ENCODE measurements at places on chromosomes 12 and 14. TPM values are rescaled to one million over a fixed set of nuclear protein-coding genes. Genes with fewer than 3 reads are reported as not detected.

DNA sequence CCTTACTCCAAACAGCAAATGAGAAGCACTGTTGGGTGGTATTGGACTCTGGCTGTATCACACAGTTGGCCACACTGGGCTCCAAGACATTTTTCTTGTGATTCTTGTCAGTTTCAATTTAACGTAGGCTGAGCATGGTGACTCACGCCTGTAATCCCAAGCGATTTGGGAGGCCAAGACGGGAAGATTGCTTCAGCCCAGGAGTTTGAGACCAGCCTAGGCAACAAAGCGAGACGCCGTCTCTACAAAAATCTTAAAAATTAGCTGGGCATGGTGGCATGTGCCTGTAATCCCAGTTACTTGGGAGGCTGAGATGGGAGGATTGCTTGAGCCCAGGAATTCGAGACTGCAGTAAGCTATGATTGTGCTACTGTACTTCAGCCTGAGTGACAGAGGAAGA is 35.3 kb upstream of the PLEKHD1 start:
- DNase-seq, result no peak

Gene CCDC177
- total RNA-seq, result not detected

Gene MANSC1
- total RNA-seq, result 0.45 TPM

DNA sequence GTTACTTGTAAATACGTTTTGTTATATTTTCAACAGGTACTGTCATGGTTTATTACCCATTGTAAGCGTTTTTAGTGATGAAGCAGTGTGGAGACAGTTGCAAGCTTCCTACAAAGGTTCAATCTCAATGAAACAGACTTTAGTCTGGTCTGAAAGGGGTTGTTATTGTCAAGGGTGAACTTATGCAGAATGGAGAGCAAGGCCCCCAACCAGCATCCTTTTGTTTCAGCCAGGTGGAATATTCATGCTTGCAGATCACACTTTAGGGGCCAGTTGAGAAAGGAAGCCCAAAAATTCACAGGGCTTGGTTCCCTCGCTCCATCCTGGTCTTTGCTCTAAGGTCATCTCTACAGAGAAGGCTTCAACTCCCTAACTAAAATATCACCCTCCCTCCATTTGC is 103.7 kb downstream of the PRICKLE1 start:
- DNase-seq, result no peak

GRCh38 chr12:114938487-114939210 is 254.7 kb upstream of the TBX3 start:
- no peak for DNase-seq

GRCh38 chr12:57541001-57541400 is 6.0 kb downstream of the DCTN2 start:
- no peak for DNase-seq

DNA sequence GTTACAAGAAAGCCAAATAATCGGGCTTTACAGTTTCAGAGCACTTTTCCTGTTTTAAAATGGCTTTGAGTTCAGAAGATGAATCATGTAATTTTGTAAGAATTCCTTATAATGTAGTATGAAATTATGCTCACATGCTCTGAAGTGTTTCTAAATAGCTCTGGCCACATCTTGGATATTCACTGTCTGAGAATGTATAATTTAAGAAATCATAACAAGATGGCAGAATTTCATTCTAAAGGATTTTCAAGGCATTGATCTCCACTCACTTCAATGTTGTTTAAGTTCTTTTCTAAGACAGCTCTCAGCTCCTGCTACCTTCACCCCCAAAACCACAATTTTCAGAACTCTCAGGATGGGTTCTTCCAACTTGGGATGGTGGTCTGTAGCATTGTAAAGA is 180.1 kb downstream of the DACT1 start:
- no peak for DNase-seq

GRCh38 chr14:101075025-101075800 is 171.7 kb upstream of the RTL1 start:
- DNase-seq, result no peak

GRCh38 chr14:88437658-88438057 is 52.2 kb downstream of the SPATA7 start:
- no peak for DNase-seq

DNA sequence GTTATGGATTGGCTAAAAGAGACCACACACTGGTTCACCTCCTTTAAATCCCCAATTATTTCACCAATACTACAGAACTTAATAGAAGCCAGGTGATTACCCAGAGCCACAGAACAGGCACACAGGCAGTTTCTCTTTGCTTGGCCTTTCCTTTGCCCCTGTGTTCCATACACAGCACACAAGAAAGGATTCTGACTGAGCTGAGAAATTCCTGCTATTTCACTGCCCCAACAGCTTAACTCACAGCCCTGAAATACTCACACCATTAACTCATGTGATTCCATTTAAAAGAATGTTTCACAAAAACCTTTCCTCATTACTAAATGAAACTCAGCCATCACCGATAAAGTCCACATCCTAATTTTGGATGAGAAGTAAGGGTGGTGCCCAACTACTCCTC is 133.6 kb downstream of the MED13L start:
- DNase-seq, result no peak

- DNase-seq, result no peak
Measured at GRCh38 chr12:10130042-10130441, at the start of gene CLEC7A. TSS of gene CLEC7A (minus strand) at chr12:10130199. CDS start at chr12:10130082, 117 bp downstream.

Gene CLEC2A
- total RNA-seq, result not detected

DNA sequence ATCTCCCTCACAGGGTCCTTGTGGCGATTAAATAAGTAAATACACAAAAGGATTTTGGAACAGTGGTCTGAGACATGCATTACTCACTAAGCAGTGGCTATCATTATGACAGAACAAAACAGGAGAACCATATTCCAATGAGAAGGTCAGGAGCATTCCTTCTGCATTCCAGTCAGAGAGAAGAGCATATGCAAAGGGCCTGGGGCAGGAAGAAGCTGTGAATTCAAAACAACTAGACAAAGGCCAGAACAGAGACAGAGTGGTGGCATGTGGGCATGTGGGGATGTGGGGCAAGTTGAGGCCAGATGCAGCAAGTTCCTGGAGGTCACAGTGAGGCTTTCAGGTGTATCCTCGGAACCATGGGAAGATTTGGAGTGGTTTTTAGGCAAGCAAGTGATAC is 70.1 kb upstream of the VRK1 start:
- no peak for DNase-seq

DNA sequence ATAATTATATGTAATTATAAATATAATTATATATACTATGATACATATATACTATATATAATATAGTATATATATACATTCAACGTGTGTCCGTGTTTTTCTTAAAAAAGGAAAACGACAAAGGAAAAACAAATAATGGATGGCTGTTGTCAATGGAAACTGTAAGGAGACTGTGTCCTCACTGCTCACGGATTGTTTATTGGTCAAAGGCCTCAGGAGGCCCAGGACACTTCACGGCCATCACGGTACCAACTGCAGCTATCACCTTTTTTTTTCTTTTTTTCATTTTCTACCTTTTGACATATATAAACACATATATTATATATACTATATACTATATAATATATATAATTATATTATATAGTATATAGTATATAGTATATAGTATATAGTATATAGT is 113.4 kb downstream of the SPTSSA start:
- DNase-seq, result no peak

DNA sequence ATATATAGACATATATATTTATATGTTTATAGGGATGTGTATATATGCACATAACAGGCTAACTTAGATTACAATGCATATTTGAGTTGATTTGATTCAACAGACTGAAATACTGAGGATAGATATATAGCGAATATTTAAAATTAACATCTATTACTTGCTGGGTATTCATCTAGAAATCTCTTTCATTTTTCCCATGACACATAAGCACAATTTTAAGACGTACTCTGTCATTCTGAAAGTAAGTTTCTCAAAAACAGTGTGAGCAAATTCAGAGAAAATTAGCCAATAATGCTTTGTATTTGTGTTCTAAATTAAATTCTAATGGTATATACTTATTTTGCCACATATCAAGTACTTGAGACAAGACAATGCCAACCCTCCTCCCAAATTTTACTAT is 907.5 kb upstream of the MDGA2 start:
- no peak for DNase-seq

- peak; percentile 47 for DNase-seq
Measured at GRCh38 chr12:50765095-50765911, 1.4 kb downstream of the ATF1 start.

- DNase-seq, result no peak
Measured at GRCh38 chr12:14514946-14515345, 52.7 kb downstream of the PLBD1 start.

Gene PTHLH
- not detected for total RNA-seq

DNA sequence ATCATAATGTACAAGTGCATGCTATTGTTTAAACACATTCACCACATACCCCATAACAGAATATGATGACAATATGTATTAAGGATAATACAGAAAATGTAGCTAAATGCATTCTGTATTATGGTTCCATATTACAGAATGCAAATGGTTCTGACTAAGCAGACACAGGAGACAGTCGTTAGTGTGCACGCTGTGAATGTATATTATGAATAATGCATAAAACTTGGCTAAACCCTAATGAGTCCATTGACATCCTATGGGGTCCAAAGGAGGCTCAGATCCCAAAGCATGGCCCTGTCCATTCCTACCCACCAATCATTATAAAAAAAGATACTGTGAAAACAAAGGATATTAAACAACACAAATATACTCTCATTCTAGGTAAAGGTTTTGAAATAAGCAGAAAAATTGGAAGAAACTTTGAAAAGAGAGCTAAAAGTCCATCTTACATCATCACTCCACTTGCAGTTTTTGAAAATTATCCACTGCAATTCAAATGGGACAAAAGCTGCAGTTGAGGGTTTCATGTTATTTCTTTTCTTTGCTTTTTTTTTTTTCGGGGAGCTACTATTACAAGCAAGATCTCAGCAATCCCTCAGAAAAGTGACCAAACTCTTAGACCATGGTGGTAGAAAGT is 415.1 kb downstream of the BCAT1 start:
- no peak for DNase-seq

DNA sequence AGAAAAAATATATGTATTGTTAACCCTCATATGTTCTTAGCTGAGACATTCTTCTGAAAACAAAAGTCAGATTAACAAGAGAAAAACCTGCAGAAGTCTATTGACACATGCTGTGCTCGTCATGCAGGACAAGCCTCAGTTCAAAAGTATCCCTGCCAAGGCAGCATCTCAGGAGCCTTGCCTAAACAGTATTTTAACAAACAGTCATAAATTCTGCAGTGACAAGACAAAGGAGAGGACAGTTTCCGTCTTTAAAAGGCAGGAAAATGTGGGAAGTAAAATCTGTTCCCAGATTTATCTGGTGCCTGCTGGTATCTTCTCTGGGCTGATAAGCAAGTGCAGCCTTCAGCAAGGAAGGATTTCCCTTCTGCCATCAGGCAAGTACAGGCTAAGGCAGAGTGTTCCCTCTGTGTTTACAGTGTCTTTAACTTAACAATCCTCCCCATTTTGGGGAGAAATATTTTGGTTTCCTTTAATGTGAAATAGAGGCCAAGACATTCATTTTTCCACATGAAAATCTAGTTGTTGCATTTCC is 480.2 kb upstream of the CCDC196 start:
- no peak for DNase-seq

DNA sequence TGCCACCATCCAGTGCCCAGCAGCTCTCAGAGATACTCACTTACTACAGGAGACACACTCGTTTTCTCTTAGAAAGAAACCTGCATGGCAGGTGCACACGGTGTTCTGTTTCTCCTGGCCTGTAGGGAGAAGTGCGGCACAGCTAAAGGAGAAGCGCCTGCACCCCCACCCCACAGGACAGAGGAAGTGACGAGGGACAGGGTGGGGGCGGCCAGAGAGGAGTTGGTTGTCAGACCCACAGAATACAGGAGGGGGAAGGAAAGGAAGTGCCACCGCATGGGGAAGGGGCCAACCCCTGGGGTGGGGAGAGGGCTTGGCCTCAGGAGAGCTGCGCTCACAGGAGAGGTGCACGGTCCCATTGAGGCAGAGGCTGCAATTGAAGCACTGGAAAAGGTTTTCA is 8.8 kb downstream of the TNFRSF1A start:
- DNase-seq, result no peak

DNA sequence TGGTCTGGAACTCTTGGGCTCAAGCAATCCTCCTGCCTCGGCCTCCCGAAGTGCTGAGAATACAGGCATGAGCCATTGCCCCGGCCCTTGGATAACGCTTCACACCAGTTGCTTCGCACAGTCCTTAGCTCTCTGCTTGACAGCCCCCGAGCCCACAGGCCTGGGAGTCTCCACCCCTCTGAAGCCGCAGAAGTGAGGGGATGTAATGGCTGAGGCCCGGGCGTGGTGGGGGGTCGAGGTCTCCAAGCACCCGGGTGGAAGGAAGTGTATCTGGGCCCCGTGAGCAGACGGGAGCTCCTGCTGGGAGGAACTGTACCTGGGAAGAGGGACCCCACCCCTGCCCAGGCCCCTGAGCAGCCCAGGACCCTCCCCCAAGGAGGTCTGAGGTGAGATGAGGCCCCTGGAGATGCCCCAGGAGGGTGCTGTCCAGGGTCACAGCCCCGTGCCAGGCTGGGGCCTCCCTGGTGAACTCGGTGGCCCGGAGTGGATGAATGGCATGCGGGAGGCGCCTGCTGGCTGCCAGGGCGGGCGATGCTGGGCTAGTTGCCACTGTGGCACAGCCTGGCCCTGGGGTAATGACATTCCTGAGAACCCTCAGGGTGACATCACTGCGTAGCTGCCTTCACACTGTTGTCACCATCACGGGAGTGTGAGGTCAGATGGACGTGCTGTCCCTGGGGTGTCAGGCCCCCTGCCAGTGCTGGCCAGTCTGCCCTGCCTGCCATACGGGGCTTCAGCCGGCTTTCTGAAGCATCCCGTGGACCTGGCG is 48.9 kb downstream of the KIF26A start:
- DNase-seq, result no peak

DNA sequence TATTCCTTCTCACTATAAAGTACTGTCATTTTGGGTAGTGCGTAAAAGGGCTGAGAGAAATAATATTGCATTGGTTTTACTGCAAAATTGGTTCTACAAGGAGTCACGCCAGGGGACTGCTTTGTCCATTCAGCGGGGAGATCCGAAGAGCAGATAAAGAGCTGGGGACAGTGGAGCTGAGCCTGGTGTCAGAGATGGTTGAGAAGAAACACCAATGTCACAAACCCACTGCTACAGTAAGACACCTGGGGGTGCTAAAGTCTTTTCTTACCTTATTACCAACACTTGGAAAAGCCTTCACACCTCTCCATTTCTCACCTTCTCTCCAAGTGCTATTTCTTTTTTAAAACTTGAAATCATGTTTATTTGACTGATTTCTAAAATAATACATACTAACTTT is 14.1 kb downstream of the IL31 start:
- DNase-seq, result no peak

DNA sequence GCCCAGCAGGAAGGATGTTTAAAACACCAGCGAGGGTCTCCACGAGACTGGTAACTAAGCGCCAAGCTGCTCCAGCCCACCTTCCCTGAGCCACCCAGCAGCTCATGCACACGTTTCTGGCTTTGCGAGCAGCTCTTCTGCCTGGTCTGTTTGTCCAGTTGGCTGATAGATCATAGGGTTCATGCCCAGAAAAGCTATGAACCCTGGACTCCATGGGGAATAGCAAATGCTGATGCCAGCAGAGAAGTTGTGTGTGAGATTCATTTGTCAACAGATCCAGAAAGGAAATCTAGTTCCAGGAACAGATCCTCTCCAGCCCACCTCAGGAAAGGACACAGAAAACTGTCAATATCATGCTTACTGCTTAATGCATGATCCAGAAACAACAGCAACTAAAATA is 28.2 kb upstream of the RIMBP2 start:
- no peak for DNase-seq

Gene PLEKHG7
- not detected for total RNA-seq

- DNase-seq, result peak; percentile 58
Measured at GRCh38 chr12:113048716-113049127, 7.8 kb upstream of the DTX1 start.
